ENCODE measurements at places on chromosomes 7 and 10. TPM values are rescaled to one million over a fixed set of nuclear protein-coding genes. Genes with fewer than 3 reads are reported as not detected.

DNA sequence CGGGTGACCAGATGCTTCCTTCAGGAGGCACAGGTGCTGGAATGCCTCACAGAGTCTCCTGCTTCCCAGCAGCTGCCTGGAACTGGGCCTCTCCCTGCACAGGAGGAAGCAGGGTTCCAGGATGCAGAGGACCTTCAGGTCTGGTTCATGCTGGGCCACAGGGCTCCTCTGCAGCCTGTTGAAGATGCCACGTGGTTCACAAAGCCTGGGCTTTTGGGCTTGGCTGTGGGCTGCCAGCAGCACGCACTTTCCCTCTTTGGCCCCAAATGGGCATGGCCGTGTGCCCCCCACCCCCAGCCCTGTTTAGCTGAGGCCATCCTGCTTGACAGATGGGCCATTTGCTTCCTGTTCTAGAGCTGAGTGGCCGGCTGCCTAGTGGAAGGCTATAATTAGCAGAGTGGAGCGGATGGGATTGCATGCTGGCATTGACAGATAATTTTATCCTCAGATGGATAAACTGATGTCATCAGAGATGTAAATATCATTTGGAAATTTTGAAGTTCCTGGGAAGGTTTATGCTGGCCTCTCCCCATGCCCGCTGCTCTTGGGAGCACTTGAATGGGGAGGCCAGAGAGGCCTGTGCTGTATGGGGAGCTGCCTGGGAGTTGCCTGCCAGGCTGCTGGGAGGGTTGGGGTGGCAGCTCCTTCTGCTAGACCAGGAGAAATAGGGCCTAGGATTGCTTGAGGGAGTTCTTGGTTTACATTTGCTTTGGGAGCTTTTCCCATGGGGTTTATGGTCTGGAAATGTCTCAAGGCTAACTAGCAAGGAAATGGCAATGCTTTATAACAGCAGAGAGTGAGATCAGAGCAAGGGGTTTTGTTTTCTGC lies 28.2 kb downstream of the TSPAN15 start:
- DNase-seq: peak; percentile 43

ZWINT gene
- 34.2 TPM for polyA plus RNA-seq

RBP3 gene
- 0.06 TPM for polyA plus RNA-seq

DNA sequence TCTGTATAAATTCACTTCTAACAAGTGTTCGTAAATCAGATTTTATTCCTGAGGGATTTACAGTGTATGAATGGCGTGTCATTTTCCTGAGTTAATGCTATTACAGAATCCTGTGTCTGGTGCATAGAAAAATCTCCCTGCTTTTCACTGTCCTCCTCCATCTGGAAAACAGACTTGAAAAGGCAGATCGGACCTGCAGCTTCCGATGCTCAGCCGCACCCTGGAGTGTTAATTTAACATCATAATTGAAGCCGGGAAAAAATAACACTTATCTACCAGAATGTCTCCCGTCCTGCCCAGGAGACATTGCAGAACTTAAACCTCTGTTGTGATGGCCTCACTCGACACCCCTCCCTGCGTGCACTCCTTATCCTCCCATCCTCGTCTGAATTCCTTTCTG lies 442.1 kb upstream of the FOXK1 start:
- DNase-seq: no peak

GRCh38 chr10:132589015-132589414 lies 51.4 kb downstream of the INPP5A start:
- DNase-seq: no peak

GRCh38 chr10:86155054-86155921 lies 211.3 kb downstream of the GRID1 start:
- DNase-seq: no peak

RGR gene
- 0.27 TPM for polyA plus RNA-seq

METTL27 gene
- 7.6 TPM for polyA plus RNA-seq

MRPS33 gene
- 95.7 TPM for polyA plus RNA-seq

MRPS24 gene
- 83.9 TPM for polyA plus RNA-seq

GRCh38 chr7:90187507-90188050 lies 24.0 kb upstream of the STEAP2 start:
- no peak for DNase-seq

DNA sequence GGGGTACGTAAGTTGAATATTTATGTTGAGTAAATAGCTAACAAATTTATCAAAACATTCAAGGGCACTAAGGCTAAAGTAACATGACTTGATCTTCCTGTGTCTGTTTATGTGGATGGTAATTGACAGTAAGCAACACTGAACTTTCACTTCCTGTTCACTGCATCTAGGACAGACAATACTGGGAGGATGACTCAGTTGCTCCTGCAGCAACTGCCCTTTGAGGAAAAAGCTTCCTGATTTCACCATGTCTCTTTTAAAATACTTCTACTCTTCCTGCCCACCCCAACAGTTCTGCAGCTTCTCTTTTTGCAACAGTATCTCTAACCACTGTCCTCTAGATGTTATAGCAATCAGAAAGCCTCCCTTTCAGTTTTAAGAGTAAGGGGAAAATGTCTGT lies 76.6 kb upstream of the HGF start:
- peak; percentile 2 for DNase-seq

GRCh38 chr7:22632674-22633073 lies 94.3 kb upstream of the IL6 start:
- DNase-seq: no peak

- no peak for DNase-seq
Measured at GRCh38 chr10:12579954-12580858, 230.9 kb downstream of the CAMK1D start.

DNA sequence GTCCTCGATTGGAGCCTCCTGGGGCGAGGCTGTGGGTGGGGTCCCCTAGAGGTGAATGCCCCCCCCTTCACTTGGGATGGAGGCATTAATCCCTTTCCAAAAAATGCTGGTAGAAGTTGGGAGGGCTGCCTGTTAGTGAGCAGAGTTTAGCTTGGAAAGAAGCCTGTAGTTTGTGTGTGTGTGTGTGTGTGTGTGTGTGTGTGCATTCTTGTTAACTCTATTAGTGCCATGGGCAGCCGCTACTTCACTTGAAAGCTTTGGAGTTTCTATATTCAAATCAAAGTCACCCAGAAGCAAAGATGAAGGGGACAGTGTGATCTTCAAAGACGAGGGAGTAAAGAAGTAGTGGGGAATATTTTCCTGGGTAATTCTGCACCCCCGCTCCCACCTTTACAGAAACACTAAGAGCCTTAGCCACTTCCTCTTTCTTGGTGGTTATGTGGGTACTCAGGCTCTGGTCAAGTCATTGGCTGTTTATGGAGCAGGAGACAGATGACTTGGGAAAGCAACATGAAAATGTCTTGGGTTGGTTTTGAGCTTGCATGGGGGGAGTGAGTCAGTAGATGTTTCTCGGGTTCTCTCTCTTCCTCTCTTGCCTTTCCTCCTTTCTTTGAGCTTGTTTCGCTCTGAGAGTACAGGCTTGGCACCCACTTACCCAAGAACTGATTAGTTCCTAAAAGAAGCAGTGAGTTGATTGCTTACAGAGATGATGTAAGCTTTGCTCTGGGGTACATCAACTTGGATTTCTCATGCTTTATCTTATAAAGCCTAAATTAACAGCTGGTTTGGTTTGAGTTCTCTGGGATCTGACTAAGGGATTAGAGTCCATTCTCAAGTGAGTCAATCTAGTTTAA lies 35.9 kb downstream of the TCF7L2 start:
- no peak for DNase-seq

- no peak for DNase-seq
Measured at GRCh38 chr7:156001496-156002260, 189.4 kb upstream of the SHH start.

DNA sequence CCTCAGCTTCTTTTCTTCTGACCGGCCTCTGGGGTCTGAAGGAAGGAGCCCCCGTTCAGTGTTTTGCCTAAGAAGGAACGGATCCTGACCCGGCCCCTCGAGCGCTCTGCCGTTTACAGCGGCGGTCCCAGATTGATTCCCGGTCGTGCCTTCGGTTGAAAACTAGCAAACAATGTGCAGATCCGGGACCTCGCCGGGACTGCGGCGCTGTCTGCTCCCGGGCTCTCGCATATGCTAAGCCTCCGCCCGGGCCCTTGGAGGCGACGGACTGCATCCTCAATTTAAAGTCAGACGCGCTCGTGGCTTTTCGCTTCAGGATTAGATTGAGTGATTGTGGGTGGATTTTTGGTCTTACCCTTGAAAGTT lies 559 bp downstream of the DBF4 start:
- DNase-seq: no peak

TMEM139 gene
- polyA plus RNA-seq: 36.2 TPM

RELN gene
- polyA plus RNA-seq: 5.0 TPM

GRCh38 chr7:132422502-132423111 lies 153.7 kb downstream of the PLXNA4 start:
- DNase-seq: no peak

GBX1 gene
- polyA plus RNA-seq: 0.07 TPM

TSC22D4 gene
- polyA plus RNA-seq: 56.8 TPM

- no peak for DNase-seq
Measured at GRCh38 chr7:100353685-100354330, 4.1 kb upstream of the PILRB start.

DNA sequence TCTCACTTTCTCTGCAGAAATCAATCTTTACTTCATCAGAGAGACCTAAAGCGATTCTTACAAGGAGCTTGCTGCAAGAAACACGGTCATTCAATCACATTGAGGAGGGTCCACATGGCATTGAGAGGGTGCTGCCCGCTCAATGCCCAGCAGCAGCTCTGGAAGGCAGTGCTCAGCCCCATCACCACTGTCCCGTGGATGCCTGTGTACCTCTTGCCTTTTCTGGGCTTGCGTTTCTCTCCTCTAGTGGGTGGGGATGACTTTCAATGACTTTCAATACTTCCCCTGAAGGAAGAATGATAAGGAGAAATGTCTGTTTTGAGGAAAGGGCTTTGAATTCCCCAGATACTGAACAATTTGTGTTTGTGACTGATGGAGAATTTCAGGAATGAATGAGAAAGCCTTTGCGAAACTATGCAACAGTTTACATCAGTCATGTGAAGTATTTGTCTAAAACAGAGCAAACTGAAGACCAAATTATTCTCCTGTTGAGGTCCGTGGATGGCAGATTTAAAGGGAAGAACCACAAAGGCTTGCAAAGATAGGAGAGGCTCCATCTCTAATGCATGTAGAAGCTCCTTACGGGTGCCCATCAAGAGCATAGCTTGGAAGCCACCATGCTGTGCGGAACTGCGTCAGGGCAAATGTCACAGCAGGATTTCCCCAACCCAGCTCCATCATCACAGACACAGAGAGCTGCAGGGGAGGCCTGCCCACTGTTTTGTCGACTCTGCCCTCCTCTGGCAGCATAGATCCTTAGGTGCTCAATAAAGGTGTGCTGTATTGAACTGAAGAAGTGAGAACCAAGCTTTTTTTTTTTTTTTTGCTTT lies 6.6 kb upstream of the ZNF22 start:
- DNase-seq: no peak

ANKRD1 gene
- polyA plus RNA-seq: 0.06 TPM

DNA sequence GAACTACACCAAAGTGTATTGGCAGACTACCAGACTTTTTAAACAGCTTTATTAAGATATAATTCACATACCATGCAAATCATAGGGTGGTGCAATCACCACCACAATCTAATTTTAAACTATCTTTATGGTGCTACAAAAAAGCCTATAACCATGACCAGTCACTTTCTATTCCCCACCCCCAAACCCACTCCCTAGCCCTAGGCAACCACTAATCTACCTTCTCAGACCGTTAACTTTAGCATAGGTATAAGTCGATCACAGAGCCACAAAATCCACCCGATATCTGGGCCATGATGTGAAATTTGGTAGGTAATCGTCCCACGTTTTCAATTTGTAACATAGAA lies 536 bp upstream of the POM121 start:
- no peak for DNase-seq

DNA sequence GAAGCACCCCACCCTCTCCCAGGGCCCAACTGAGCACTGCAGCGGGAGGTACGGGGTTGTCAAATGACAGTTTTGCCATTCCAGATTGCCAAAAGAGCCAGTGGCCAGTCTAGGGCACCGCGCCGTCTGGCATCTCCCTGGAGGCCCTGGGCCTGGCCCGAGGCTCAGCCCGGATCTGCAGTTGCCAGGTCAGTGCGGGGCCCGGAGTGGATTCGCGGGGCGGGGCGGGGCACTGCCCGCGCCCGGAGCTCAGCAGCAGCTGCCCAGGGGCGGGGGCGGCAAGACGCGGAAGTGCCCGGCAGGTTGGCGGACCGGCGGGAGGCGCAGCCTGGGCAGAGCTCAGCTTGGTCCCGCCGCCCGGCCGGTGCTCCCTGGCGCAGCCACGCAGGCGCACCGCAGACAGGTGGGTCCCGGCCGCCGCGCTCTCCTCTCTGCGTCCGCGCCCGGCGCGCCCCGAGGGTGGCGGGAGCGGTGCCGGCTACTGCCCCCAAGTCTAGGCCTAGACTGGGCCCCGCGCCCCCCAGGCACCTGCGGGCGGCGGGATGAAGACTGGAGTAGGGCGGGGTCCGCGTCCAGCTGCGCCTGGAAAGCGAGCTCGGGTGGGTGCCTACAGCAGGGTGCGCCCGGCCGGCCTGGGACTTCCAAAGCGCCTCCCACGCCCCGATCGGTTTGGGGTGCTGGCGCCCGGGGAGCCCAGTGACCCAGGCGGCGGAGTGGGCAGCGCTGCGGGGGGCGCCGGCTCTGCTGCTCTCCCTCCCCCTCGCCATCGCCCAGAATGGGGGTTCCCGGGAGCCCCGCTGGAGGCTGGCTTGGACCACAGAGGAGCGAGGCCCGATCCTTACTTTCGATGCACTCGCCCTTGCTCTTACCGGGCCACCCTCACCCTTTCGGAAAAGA lies at the start of gene IRF5:
TSS of gene IRF5 (plus strand) at position 281 of the 897 bp plus-strand sequence. CDS start 4,155 bp downstream, outside the sequence.
- peak; percentile 70 for DNase-seq

MRLN gene
- 0.33 TPM for polyA plus RNA-seq

DNA sequence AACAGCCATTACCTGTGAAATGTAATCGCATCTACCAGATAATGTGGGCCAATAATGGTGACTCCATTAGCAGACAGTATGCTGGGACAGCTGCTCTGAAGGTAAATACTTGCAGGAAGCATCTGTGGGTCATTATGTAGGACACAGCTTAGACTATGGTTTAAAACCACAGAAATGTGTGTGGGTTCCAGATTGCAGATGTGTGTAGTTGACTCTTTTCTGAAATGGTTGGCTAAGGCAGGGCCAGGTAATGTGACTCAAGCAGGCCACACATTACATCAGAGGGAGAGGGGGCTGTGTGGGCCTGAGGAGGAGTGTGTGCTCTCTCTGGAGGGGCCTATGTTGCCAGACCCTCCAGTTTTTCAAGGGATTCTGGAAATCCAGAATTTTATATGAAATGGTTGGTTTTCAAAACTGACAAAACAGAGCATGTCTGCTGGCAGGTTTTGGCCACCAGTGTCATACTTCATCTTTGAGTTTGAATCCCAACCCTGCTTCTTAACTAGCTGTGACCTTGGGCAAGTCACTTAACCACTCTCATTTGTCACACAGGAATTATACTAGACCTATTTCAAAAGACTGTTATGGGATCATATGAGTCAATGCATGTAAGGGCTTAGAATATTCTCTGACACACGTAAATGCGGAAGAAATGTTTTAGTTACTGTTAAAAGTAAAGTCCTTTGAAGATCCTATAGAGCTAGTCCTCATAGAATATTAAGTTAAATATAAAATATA lies 64.5 kb downstream of the MCMBP start:
- DNase-seq: peak; percentile 24

Measured in large intestine (tissue), 12 donors.